Mesenteric fat pad (tissue), 1 donor: ENCODE measurements at places on chromosomes 11 and 22. TPM values are rescaled to one million over a fixed set of nuclear protein-coding genes. Genes with fewer than 3 reads are reported as not detected.
A peak's percentile ranks its signal among the peaks of the same experiment; 100 is the strongest.

GRCh38 chr11:35166369-35167360, 27.7 kb downstream of the CD44 start:
- DNase-seq = no peak

DNA sequence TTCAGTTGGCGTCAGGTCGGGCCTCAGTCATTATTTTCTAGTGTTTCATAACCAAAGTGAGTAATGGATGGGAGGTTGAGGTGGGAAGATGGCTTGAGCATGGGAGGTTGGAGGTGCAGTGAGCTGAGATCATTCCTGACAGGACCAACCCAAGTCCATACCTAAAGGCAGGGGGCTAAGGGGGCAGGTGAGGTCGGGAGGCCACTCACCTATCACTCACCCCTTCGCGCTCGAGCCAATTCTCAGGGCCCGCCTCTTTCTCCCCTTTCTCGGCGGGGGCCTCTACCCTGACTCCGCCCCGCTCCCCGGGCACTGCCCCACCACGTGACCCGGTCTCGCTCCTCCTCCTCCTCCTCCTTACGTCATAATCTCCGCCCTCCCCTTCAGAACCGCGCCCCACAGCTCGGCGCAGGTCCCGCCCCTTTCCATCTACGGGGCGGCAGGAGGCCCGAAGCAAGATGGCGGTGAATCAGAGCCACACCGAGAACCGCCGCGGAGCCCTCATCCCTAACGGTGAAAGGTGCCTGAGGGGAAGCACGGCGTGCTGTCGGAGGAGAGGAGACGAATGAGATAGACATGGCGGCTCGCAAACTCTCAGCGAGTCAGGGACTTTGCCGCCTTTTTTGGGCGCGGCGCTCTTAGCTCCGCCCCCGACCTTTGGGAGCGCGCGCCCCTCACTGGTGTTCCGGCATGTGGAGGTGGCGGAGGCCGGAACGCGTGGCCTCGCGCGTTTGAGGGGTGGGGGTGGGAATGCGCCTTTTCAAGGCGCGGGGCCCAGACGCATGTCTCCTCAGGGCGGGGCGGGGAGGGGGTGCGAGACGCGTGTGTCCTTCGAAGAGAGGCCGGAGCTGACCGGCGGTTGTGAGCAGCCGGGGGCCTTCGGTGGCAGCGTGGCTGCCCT, at the start of gene WBP2NL:
TSS of gene WBP2NL (plus strand) at position 428 of the 901 bp plus-strand sequence. CDS start at position 459, 31 bp downstream.
- DNase-seq = peak; percentile 93

The DRD4 gene
- total RNA-seq = 0.71 TPM

GRCh38 chr22:17106161-17106784, 14.9 kb downstream of the TMEM121B start:
- DNase-seq = no peak

- peak; percentile 90 for DNase-seq
Observed at GRCh38 chr11:108009497-108010370, 1.0 kb downstream of the CUL5 start.

DNA sequence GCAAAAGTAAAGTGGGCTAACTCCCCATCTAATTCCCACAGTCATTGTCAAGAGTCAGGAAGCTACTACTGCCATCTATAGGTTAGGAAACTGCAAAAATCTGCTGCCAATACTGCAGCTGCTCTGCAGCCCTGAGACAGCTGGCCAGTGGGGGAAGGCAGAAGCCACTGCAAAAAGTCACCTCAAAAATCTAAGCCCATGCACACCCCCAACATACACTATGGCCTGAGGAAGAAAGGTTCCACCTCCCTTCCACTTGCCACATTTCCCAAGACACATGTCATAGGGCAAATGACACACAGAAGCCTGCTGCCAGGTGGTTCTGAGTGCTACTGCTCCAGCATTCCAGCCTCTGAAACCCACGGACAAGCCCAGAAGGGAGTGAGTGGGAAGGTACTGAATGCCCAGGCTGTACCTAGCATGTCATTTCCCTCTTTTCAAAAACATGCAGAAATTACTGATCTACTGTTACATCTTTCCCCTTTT, 36.9 kb downstream of the DGCR2 start:
- no peak for DNase-seq

DNA sequence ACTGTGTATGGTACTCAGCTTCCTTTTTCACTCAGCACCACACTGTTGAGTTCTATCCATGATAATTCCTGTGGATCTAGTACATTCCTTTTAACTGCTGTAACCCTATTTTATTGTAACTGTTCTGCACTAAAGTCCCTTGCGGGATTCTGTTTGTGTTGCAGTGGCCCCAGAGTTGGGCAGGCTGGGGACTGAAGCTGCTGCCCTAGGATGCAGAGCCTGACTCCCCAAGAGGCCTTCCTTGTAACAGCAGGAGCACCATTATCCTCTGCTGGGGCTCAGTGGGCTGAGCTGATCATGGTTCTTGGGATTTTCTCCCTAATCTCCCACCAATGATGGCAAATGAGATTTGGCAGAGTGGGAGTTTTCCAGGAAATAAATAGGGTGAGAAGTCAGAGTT, 77.7 kb downstream of the CABIN1 start:
- DNase-seq = peak; percentile 37

The IGLL1 gene
- total RNA-seq = not detected

GRCh38 chr11:134514354-134514951, 102.4 kb upstream of the B3GAT1 start:
- peak; percentile 81 for DNase-seq

- DNase-seq = no peak
Observed at GRCh38 chr11:32172848-32173834, 82.3 kb downstream of the RCN1 start.

The TMEM191C gene
- 0.16 TPM for total RNA-seq

DNA sequence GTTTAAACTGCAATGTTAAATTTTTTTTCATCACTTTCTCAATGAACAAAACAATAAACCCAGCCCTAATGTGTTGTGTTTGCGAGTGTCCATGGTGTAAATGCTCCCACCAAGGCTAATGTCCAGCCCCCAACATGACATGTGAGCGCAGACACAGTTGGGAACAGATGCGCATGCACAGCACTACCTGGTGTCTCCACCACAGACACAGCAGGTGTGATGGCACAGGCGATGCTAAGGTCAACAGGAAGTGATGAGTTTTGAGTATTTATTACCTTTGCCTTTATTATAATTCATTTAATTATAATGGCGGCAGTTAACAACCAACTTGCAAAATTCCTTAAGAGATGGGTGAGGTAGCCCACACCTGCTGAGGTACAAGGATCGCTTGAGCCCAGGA, 42.9 kb downstream of the MICAL3 start:
- DNase-seq = no peak

The ARHGEF17 gene
- 49.8 TPM for total RNA-seq

GRCh38 chr22:40040927-40041326, 46.2 kb downstream of the FAM83F start:
- DNase-seq = peak; percentile 55

GRCh38 chr11:85810521-85810870, 445 bp downstream of the SYTL2 start:
- DNase-seq = no peak
